ENCODE measurements at places on chromosomes 7 and 10.

- DNase-seq = no peak
Measured at GRCh38 chr7:151810441-151811232, 66.3 kb downstream of the PRKAG2 start.

GRCh38 chr10:70355051-70356021 lies 27.1 kb downstream of the LRRC20 start:
- no peak for DNase-seq

DNA sequence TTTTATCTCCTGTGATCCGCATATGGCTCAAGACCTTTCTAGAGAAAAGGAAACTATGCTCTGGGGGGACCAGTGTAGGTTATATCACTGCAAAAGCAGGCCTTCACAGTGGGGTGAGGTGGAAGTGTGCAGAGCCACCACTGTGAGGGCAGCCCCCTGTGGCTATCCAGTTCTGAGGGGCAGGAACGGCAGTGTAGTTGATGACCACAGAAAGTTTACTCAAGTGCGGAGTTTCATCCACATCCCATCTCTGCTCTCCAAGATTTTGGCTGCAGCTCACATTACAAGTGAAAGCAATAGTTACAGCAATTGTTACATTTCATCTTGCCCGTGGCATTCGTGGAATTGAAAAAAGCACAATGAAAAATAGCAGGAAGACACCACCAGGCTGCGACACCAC lies 345.9 kb upstream of the GALNT17 start:
- no peak for DNase-seq

GRCh38 chr10:108639010-108639409 lies 1284.3 kb downstream of the XPNPEP1 start:
- no peak for DNase-seq

DNA sequence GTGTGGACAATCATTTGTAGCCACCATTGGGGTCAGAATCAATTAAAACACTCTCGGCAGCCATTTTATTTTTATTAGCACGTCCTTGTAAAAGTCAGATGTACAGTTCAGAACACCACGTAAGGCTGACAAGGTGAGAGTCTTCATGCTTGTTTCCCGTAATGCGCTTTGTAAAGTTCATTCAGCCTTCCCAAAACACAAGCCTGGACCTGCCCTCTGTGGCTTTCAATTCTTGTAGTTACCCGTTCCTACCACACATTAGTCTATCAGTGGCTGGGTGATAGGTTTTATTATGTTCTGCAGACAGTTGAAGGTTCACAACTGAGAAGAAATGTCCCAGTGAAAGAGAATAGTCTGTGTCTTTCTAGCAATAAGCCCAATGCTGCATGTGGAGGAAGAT lies 35.4 kb downstream of the GAD2 start:
- DNase-seq = no peak

DNA sequence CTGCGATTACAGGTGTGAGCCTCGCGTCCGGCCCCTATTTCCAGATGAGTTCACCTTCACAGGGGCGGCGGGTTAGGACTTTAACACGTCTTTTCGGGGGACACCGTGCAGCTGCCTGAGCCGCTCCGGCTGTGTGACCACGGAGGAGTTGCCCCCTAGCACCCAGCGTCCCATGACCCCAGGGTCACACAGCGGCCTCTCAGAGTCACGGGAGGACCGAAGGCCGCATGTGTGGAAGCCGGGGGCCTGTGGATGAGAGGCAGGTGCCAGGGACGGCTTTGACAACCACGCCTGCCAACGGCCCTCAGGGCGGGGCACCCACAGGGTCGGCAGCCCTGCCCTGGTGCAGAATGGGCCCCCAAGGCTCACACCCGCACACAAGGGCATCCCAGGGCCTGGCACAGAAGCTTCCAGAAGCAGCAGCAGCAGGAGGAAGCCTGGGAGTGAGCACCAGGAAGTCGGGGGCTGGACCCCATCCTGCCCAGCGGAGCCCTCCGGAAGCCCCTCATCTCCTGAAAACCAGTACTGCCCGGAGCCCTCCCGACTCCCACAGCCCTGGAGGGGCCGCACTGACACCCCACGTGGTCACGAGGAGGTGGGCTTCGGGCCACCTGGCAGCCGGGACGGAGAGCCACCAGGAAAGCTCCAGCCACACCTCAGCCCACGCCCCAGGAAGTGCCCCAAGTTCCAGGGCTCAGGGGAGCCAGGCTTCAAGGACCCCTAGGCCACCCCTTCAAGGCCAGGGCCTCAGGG lies 32.7 kb downstream of the ADAP1 start:
- DNase-seq = no peak

GRCh38 chr10:27696466-27696865 lies 49.2 kb downstream of the MKX start:
- DNase-seq = no peak

DNA sequence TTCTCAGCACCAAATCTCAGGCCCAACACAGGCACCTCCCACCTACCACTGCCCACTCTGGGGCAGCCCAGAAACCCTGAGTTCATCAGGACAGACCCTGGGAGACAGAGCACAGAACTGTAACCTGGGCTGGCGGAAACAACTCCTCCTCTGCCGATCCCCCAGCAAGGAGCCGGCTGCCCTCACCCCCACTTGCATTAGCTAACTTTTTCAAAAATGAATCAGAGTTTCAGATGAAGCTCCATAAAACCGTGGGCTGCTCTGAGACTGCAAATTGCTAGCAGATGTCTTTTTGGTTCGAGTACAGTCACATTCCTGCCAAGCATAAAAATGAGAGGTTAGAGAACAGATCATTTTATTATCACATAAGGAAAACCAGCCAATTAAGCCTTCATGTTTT lies 93.4 kb upstream of the PARD3 start:
- peak; percentile 38 for DNase-seq

- no peak for DNase-seq
Measured at GRCh38 chr10:99443500-99443899, 13.1 kb upstream of the GOT1 start.

- no peak for DNase-seq
Measured at GRCh38 chr10:59654007-59654406, 55.6 kb downstream of the SLC16A9 start.

DNA sequence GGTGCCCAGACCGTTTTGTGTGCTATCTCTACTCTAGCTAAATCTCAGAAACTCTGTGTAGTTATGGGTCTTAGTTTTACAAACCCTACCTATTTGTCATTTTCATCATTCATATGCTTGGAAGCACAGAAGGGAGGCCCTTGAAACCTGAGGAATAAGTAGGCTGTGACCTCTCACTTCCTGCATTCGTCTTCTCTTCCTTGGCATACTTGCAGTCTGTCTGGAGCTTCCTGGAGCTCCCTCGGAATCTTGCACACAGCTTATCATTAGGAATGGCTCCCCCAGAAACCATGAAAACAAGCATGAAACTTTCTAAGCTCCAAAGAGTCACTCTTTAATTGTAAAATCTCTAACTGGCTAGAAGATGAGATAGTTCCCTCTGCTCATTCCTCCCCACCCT lies 376.9 kb upstream of the MYO3A start:
- no peak for DNase-seq

DNA sequence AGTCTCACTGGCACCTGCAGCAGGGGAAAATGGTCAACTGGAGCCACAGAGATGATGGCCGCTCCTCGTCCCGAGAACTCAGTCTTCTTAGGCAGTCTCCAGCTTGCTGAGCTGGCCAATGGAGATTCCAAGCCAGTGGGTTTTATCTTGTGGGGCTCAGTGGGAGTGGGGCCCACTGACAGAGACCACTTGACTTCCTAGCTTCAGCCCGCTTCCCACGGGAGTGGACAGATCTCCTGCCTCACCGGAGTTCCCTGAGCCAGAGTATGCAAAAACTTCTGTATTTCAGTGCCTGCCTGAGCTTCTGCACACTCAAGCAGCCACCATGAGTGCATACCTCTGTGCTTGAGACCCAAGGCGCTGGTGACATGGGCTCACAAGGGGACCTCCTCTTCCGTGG lies 105.8 kb downstream of the ZWINT start:
- DNase-seq = no peak

GRCh38 chr10:79286318-79286951 lies 60.8 kb upstream of the PPIF start:
- peak; percentile 63 for DNase-seq

DNA sequence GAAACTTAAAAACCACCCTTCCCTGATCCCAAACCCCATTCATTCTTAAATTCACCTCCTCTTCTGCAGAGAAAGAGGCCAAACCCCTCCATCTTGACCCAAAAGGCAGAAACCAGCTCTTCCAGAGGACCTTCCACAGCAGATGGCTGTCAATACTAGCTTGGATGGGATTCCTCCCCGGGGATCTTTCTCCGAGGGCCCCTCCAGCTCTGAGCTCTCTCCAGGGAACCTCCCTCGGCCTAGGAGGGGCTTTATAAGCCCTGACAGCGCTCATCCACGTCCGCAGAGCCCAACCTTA lies 5.4 kb downstream of the TNRC18 start:
- no peak for DNase-seq

DNA sequence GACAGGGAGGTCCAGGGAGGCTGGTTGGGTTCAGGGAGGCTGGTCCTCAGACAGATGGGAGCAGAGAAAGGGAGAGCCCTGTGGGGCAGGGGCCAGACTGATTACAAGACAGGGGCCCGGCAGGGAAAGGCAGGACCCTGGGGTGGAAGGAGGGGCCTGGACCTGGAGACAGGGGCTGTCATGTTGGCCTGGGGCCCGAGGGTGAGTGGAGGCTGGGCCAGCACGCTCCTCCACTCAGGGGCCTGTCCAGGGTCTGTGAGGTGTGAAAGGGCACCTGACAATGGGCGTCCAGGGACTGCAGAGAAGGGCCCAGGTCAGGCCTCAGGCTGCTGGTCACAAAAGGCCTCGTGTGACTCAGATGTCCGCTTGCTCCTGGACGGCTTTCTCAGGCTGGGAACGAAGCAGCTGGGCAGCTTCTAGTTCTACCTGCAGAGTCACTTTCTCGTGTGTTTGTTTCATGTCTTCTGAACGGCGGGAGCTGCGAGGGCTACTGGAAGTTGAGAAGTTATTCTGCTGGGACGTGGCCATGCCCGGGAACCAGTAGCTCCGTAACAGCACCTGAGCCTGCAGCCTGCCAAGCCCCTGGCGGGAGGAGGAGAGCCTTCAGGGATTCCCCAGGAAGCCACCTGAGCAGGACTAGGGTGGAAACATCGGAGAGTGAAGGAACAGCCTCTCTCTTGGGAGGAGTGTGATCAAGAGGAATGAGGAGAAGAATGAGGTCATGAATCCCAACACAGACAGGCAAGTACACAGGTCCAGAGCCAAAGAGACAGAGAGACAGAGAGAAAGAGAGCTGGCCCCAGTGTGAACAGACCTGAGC lies 65.8 kb downstream of the KLF6 start:
- DNase-seq = no peak

GRCh38 chr7:149279111-149279743 lies 17.2 kb downstream of the ZNF783 start:
- DNase-seq = no peak

DNA sequence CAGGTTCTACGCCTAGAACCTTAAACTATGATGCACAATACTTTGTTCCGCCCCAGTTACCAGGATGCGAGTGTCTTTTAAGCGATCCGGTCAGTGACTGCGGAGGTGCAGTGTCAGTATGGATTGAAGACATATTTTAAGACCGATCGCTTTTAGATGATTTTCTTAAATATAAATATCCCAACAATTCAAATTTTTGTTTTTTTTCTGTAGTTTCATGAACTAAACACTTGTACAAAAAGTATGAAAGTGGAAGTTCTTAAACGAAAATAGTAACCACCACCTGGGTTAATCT lies 835 bp downstream of the COMMD3 start:
- DNase-seq = no peak

GRCh38 chr7:129561677-129562359 lies 49.7 kb upstream of the NRF1 start:
- DNase-seq = no peak

GRCh38 chr10:14056610-14057332 lies 274.0 kb downstream of the FRMD4A start:
- DNase-seq = peak; percentile 92

- DNase-seq = no peak
Measured at GRCh38 chr10:124611738-124612137, 132.4 kb downstream of the FAM53B start.

DNA sequence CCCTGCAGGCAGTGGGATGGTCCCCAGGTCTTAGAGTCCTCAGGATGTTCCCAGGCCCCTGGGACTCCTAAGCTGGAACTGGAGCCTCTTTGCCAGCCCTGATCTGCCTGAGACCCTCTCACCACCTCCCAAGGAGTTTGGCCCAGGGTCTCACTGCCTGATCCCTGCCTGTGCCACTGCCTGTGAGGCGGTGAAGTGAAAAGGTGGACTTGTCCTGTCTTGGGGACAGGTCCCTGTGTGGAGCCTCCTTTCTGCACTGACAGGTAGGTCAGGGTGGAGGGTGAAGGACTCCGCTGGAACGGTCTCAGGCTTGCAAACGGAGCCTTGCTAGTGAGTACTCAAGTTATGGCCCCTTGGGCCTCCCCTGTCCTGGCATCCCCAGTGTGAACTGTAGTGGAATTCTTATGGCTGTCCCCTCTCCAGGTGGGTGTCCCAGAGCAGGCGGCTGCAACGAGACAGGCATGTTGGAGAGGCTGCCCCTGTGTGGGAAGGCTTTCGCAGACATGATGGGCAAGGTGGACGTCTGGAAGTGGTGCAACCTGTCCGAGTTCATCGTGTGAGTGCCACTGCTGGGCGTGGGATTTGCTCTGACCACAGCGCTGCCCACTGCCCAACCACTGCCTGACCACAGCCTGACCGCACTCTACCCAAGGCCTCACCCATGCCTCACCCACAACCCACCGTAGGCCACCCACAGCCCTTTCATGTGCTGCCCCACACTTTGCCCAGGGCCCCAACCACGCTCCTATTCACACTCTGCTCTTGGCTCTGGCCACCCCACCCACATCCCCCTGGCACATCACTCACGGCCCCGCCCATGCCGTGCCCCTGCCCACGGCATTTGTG lies 19.5 kb downstream of the RAMP3 start:
- no peak for DNase-seq

All from brain microvascular endothelial cell (primary cell).